ENCODE measurements at places on chromosomes 7 and 10.

GRCh38 chr7:30787486-30787885 is 16.3 kb downstream of the MINDY4 start:
- DNase-seq, result no peak

GRCh38 chr10:102436312-102436711 is 3.9 kb upstream of the CUEDC2 start:
- DNase-seq, result no peak

GRCh38 chr7:136002802-136003201 is 25.6 kb upstream of the MTPN start:
- DNase-seq, result no peak

GRCh38 chr7:24665564-24666294 is 91.5 kb downstream of the GSDME start:
- peak; percentile 53 for DNase-seq

- no peak for DNase-seq
These were observed 98.3 kb downstream of the TMEM130 start for GRCh38 chr7:98771519-98771918.

- no peak for DNase-seq
These were observed 5.5 kb downstream of the SKIDA1 start for GRCh38 chr10:21519941-21520436.

GRCh38 chr10:79051766-79052165 is 17.0 kb upstream of the ZMIZ1 start:
- no peak for DNase-seq

DNA sequence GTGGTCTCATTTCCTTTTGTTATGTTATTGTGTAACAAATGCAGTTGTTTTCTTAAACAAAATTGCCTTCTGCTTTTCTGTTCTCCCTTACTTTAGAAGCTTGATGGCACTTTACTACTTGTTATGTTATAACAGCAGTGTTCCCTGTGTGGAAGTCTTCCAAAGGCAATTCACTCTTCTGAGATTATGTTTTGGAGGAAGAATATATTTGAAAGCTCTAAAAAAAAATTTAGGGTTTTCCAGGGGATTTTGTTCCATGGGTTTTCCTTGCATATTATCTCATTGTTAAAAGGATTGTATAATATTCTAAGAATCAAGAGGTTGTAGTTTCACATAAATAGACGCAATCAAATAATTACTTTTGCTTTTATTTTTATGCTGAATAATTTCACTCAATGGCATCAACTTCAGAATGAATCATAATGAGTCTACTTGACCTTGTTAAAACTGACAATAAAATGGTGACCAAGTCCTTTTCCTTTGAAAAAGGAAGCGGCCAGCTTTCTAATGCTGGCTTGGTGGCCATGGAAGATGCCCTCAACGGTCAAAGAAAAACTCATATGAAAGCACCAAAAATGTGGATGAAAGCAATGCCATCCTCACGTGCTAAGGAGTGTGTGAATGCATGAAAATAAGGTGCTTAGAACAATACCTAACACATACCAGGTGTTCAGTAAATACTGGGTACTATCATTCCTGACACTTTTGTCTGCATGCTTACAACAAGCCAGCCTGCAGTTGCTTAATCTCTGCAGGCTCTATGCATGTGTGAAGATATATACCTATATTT is 92.4 kb upstream of the KLF6 start:
- DNase-seq, result no peak

- no peak for DNase-seq
These were observed 142.5 kb downstream of the DNAJB6 start for GRCh38 chr7:157479326-157479725.

DNA sequence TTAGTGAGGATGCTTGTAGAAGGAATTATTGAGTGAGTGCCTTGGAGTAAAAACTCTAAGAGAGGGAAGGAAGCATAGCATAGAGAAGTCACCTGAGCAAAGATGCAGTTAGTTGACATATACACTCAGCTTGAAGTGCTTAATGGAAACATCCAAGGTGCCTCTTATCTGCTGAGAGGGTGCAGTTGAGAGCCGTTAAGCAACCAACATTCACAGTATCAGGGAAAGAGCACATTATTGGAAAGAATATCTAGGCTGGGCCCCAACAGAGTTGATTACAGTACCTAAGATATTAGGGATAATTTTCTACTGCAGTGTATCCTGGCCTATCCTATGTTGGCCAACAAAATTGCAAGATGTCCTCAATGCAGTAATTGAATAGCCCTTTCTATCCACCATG is 302.0 kb downstream of the ETV1 start:
- no peak for DNase-seq

GRCh38 chr7:40793132-40793531 is 658.3 kb downstream of the SUGCT start:
- DNase-seq, result no peak

GRCh38 chr7:139482662-139483466 is 609 bp downstream of the KLRG2 start:
- DNase-seq, result no peak

- DNase-seq, result peak; percentile 53
These were observed 57.3 kb downstream of the TCF7L2 start for GRCh38 chr10:113007343-113007771.

- DNase-seq, result no peak
These were observed 5.3 kb upstream of the ZNRF2 start for GRCh38 chr7:30278849-30279652.

- DNase-seq, result no peak
These were observed 8.5 kb upstream of the FLNC start for GRCh38 chr7:128821724-128822123.

- DNase-seq, result no peak
These were observed 58.7 kb upstream of the GDF10 start for GRCh38 chr10:47241256-47241655.

DNA sequence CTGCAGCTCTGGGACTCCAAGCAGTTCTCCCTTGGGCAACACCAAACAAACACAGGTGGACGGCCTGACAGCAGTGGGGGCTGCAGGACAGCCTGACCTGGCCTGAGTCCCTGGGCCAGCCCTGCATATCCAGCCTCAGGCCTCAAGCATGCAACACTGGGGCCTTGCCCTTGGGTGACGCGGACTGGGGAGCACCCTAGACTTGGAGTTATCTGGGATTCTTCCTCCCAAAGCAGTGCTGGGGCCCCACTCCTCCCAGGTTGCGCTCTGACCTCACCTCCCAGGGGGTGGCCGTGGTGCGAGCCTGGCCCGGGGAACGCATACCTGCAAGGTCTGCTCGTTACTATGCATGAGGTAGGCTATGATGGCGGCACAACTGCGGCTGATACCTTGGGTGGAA is 6.2 kb upstream of the TMEM120A start:
- no peak for DNase-seq

GRCh38 chr10:106189292-106189691 is 975.2 kb downstream of the SORCS1 start:
- no peak for DNase-seq

GRCh38 chr10:33859319-33860022 is 525.0 kb upstream of the NRP1 start:
- no peak for DNase-seq

DNA sequence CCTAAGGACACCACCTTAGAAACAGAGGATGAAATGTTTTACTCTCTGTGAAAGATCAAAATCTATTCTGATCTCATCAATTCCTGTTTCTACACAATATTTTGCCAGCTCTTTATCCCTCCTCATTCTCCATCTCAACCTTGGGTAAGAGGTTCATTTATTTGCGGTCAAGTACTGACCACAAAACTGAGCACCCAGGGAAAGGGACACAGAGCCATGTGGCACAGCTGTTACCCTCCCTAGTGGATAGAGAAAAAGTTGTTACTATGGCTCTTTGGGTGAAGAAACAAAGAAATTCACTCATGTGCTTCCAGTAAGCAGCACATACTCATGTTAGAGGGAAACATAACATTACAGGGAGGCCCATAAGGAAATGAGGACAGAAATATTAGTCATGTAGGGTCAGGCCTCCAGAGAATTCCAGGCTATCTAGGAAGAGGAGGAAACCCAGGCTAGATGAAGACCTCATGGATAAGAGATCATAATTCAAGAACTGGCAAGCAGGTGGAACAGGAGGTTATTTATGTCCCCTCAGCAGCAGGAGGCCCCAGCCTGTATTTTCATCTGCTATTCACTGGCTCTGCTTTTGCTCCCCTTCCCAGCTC is 114.5 kb downstream of the ATE1 start:
- no peak for DNase-seq

- DNase-seq, result no peak
These were observed 49.8 kb upstream of the FGFR2 start for GRCh38 chr10:121648059-121648458.

DNA sequence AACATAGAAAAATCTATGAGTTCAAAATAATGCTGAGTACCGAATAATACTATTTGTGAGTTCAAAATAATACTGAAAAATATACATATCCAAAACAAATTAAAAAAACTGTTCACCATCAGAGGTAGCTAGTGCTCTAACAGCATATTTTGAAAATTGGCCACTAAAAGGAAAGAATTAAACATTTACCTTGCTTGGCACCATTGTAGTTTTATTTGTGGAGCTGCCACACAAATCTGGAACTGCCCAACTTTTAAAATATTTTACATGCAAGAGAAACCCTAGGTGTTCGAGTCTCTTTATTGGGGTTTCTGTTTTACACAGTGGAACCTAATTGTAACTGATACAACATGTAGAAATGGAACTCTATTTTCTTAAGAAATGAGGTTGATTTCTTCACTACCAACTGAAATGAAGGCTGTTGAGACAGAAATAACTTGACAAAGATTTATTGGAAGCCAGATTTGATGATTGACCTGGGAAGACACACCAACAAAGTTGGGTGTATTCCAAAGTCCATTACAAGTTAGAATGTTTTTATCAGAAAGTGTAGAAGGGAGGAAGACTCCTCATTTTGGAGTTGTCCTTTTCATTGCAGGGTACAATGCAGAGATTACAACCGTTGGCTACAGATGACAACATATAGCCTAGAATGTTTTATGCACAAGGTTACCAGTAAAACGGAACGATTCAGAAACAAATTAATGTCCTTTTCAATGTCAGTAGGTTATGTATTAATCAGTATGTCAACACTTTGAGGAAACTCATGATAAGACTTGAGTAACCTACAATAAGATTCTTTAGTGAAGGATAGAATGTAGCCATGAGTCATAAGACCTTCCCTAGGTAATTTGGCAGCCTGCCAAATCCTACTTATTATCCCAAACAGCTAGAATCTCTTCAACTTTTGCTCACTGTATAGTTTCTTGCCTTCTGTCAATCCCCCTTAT is 73.8 kb upstream of the PAPSS2 start:
- no peak for DNase-seq

GRCh38 chr7:8441106-8441965 is 7.9 kb downstream of the NXPH1 start:
- no peak for DNase-seq

GRCh38 chr7:88759230-88760135 is at the start of gene ZNF804B:
TSS of gene ZNF804B (plus strand) at chr7:88759700. CDS start at chr7:88759977, 277 bp downstream.
- no peak for DNase-seq

- no peak for DNase-seq
These were observed 32.7 kb downstream of the SLC29A3 start for GRCh38 chr10:71351628-71352319.

DNA sequence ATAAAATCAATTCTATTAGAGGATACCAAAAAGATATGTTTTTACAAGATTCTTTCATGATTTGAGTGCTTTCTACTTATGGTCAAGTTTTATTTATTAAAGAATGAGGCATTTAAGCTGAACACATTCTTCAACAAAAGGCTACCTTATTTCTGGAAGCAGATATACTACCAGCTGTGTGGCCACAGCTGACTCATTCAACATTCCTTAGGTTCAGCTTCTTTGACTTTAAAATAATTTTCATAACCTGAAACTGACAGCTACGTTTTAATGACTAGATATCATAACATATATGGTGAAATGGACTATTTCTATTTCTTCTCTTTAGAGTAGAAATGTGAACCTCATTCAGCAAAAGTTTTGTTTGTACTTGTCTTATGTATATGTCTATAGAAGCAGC is 414.2 kb upstream of the SEMA3C start:
- DNase-seq, result no peak

- no peak for DNase-seq
These were observed 455.0 kb downstream of the CCSER2 start for GRCh38 chr10:84783386-84783785.

DNA sequence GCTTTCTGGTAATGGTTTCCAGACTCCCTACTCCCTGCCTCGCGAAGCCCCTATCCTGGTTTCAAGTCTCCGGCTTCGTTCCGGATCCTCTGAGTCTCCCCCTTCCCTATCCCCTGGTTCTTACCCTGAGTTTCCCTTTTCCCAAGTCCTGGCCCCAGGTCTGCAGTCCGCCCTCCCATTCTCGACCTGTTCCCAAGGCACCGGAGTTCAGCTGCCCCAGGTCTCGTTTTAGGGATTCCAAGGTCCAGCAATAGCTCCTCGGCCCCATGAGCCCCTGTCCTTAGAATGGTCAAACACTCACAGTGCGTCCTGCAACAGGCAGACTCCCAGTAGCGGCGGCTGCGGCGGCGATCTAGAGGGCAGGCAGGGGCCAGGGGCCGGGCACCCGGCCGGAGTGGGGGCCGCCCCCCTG is 274 bp downstream of the PITX3 start:
- DNase-seq, result no peak

- no peak for DNase-seq
These were observed 110.0 kb downstream of the SORBS1 start for GRCh38 chr10:95451150-95451549.

DNA sequence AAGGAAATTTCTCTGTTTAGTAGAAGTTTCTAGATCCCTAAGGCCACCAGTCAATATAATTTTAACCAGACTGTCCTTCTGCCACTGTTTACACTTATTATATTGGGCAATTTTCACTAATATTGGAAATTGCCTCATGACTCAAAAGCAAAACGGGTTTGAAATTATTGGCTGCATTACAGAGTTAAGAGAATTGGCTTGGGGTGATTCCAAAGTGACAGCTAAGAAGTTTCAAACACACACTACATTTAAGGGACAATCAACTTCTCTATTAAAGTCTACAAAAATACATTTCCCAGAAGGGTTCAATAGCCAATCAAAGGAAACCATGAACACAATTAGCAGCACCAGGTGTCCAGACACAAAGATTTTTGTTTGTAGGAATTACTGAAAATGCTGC is 111.9 kb downstream of the NEBL start:
- no peak for DNase-seq

DNA sequence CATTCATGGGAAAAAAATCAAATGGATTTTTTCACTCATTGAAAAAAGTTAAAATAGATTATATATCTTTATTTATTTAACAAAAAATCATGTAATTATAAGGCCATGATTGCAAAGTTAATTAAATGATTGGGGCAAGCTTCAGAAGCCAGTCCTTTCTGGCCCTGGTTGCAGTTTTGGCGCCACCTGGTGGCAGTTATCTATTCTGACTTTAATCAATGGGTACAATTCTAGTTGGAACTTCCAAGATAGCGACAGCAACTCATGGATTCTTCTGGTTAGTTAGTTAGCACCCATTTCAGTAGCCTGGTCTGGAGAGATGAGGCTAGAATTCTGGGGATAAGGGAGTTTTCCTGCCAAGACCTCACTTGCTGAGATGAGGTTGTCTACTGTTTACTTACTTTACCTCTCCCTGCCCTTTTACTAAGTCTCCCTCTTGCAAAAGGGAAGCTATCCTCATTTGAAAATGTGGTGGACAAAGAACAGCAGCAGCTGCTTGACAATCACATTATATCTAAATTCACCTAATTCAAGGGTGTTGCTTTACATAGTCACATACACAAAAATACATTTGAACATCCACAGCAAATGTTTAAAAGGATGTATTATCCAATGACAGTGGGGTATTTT is 42.3 kb downstream of the NOC3L start:
- peak; percentile 64 for DNase-seq
